ENCODE measurements at places on chromosomes 11 and 22.

GRCh38 chr11:132658696-132659095 lies 873.6 kb downstream of the OPCML start:
- no peak for DNase-seq

GRCh38 chr11:12376259-12377081 lies 901 bp upstream of the PARVA start:
- no peak for DNase-seq

DNA sequence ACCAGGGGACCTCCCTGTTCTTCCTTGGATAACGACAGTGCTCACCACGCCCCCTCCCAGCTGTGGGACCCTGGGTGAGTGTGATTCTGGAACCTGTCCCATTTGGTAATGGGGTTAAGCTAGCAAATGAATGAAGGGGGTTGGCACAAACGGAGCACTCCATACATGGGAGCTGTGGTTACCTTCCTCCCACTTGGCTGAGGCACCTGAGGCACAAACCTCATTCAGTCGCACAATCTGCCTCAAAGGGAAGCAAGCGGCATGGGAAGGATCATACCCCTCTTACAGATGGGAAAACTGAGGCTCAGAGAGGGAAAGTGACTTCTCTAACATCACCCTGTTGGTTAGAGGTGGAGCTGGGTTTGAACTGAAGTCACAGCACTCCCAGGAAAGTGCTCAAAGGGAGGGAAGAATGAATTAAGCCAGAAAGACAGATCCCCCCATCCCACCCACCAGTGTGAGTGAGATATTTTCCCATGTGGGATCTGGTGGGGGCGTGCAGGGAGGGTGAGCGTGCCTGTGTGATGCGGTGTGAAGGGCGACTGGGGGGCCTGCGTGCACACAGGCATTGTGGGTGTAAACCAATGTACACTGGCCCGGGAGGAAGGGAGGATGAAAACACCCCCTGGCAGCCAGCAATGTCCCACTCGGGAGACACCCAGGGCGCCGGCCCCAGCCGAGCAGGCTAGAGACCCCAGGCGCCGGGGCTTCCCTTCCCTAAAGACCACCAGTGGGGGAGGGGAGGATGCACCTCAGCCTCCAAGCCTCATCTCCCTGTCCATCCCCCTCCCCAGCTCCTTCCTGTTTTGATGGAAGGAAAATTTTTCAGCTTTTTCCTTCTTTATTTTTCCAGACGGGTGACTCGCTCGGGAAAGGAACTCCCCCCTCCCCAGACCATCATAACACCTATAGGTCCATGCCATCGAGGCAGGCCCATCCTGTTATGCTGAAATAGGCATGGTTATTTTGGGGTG lies 8.0 kb upstream of the PDGFB start:
- DNase-seq, result no peak

DNA sequence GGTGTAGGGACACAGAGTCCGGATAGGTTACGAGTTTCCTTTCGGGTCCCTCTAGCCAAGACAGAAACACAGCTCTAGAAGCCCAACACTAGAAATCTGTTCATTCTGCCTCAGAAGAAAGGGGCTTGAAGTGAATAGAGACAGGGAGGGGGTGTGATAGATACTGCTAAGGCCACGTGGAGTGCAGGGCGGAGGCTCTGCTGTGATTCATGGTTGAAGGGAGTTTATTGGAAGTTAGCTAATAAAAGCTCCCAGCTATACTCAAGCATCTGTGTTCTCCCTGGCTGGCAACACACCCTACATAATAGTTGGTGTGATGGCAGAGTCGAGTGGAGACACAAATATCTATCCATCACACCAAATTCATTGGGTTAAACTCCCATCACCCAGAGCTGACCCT lies 337.4 kb downstream of the CADM1 start:
- no peak for DNase-seq

GRCh38 chr22:19109198-19110063 lies 12.8 kb downstream of the DGCR2 start:
- no peak for DNase-seq

- DNase-seq, result no peak
Observed at GRCh38 chr22:46547179-46547882, 9.9 kb upstream of the CELSR1 start.

- no peak for DNase-seq
Observed at GRCh38 chr11:110249766-110250165, 46.6 kb downstream of the RDX start.

GRCh38 chr11:17934194-17934593 lies 78.7 kb downstream of the SERGEF start:
- no peak for DNase-seq

- DNase-seq, result no peak
Observed at GRCh38 chr11:24593332-24593731, 96.5 kb downstream of the LUZP2 start.

- no peak for DNase-seq
Observed at GRCh38 chr22:46672731-46673130, 52.5 kb downstream of the GRAMD4 start.

GRCh38 chr22:34966980-34967565 lies 98.9 kb upstream of the ISX start:
- no peak for DNase-seq

DNA sequence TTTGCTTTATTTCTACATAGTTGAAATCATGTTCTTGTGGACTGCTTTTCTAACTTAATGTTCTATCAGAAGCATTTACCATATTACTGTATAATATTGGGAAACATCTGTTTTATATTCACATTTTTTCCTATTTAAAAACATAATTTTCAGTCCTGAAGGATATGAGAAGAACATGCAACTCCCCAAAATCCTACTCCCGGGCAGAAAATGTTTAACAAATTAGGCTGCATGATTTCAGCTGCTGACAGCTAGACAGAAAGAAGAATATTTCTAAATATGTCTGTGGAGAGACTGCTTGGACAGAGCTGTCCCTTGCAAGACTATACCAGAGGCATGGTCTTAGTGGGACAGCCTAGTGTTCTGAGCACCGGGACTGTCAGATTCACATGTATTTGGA lies 15.7 kb upstream of the AMPD3 start:
- no peak for DNase-seq

DNA sequence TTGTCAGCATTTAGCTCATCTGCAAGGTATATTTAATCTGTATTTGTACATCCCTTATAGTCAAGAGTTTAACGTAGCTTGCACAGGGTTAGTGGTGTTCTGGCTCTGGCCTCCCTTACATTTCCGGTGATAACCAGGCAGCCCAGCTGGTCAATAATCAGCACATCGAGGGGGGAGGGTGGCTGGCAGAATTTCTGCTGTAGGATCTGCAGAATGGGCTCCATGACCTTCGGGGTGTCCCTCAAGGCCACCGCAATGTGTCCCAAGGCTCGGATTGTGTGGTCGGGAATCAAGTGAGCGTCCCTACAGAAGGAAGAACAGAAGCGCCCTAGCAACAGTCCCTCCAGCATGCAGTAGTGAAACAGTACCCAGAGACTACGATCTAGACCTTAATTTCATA lies 25.1 kb downstream of the SERPIND1 start:
- no peak for DNase-seq

DNA sequence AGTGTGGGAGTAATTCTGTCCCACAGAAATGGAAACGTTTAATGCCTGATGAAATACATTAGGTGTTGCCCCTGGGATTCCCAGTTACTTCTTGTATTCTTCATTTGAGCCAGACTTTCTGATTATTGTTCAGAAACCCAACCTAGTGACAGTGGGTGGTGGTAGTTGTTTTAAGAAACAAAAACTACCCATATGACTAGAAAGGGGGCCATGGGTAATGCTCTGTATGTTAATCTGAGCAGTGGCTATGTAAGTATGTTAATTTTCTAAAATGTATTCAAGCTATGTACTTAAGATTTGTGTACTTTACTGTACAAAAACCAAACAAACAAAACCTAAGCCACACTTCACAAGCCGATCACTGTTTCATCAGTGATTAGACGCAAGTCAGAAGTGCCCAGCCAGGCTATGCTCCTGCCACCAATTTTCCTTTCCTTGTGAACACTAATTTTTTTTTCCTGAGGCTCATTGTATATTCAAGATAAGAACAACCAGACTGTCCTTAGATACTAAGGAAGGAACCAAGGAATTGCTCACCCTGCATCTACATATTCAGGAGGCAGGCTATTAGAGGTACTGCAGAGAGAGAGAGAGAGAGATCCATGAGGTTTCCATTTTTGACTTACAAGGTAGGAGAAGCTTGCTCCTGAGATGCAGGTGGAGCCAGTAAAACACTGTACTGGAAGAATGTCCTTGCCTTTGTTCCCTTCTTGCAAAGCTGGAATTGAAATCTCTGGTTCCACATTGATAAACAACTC lies 122.7 kb downstream of the DBX1 start:
- DNase-seq, result no peak

DNA sequence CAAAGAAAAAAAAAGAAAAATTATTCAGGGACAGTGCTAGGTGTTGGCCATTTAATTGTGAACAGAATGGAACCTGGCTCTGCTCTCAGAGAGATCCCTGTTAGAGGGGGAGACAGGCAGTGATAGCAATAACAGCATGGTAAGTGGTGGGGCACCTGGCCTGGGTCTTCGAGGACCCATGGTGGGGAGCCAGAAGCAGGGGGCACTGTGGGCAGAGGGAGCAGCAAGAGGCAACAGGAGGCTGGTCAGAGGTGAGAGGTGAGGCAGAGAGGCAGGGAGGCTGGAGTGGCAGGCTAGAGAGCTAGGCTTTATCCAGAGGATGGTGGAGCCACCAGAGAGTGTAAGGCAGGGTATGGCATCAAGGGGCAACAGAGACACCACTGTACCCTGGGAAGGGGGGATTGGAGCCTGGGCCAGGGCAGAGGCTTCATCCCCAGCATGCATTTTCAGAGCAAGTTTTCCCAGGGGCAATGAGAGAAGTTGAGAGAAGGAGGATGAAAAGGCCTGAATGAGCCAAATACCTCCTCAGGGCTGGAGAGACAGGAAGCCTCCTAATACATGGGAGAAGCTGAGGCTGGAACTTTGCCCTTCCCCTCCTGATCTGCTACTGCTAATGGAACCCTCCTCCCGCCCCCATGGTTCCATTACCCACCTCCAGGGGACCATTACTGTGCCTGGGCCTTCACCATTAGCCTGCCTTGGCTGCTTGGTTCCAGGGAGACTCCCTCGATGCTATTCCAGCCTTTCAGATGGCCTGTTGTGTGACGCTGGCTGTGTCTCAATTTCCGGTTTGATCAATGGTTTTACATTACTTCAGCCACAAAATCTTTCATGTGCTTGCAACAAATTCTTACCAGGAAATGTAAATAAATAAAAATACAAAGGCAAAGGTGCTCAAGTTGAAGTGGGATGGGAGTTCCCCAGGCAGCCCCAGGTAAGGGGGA lies 2.6 kb upstream of the P2RY2 start:
- no peak for DNase-seq

- no peak for DNase-seq
Observed at GRCh38 chr11:93278976-93279375, 51.6 kb upstream of the DEUP1 start.

DNA sequence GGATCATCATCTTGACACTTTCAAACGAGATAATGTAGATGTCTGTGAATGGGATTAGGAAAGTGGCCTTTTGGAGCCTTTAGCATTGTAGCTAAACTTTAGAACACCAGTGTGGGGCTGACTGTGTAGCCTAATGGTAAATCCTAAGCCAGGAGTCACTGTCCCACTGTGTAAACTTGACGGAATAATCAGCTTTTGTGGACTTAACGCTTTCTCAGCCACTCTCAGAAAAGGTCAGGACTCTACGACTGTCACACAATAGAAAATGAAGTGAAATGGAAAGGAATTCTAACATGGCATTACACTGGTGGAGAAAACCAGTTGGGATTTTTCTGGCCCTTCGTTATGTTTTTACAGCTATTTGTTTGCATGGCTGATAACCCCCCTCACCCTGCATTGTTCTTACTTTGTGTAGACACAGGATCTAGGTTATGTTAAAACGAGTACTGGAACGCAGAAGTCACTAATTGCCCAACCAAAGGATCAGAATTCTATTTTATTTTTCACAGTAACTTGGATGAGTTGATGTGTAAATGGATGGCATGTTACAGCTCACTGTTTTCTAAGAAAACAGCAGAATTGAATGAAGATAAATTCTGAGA lies 22.0 kb upstream of the GRAMD1B start:
- no peak for DNase-seq

GRCh38 chr22:38494498-38494897 lies 11.6 kb downstream of the DDX17 start:
- no peak for DNase-seq

DNA sequence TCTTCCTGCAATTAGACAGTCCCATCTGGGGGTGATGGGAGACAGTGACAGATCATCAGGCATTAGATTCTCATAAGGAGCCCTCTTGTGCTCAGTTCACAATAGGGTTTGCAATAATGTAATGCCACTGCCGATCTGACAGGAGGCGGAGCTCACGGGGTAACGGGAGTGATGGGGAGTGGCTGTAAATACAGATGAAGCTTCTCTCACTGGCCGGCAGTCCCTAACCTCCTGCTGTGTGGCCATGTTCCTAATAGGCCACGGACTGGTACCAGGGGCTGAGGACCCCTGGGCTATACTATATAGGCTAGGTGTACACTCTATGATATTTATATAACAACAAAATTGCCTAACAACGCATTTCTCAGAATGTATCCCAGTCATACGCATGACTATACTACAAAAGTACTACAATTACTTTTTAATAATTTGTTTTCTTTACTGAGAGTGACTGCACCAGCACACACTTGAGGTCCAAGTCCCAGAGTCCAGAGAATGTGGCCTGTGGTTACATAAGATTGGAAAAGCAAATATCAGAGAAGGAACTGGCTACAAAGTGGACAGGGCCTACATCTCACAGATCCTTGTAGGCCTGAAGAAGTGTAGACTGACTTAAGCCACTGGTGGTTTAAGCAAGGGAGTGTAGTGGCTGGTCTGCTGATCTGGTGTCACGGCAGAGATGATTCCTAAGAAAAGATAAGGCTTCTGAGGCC lies 200.0 kb downstream of the LARGE1 start:
- no peak for DNase-seq

- no peak for DNase-seq
Observed at GRCh38 chr22:25555586-25555985, 8.9 kb upstream of the GRK3 start.

DNA sequence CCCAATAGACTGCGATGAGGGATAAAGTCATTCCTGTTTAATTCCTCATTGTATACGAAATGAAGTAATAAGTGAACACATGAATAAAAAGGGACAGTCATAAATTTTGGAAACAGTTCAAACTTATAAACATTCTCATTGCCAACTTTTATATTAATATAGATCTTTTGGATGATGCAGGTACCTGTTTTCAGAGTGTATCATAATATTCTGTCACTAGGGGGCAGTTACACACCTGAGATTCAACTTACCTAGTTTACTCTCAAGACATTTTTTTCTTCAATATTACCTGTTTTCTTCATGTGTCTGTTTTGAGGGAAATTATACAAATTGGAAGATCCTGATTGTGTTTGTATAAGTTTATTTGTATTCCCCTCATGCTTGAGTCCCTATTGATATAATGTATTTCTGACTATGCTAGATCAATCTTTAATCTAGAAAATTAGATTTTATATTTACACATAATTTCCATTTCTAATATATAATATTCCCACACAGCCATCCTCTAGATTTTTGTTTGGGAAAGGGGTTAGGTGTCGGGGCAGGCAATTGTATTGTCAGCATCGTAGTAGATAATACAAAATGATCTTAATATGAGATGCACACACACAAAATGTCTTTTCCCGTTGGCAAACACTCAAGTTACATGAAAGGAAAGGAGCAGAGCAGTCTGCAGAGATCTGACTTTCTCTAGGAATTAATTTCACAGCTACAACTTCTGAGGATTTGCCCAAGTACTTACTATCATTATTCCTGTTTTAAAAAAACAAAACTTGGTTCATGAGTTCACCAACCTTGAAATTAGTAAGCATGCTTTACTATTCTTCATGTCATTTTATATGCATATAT lies 18.4 kb downstream of the FDX1 start:
- no peak for DNase-seq

- DNase-seq, result no peak
Observed at GRCh38 chr11:28674433-28675103, 566.4 kb downstream of the METTL15 start.

All from stimulated activated CD8-positive, alpha-beta memory T cell treated with anti-CD3 and anti-CD28 coated beads, Interleukin-2, amount 100 ng/mL, for 1 hour (primary cell).